Activated CD4-positive, alpha-beta T cell treated with anti-CD3 and anti-CD28 coated beads for 1 hour (primary cell): ENCODE measurements at places on chromosomes 7 and 10.

GRCh38 chr7:31702354-31702753 lies 15.3 kb downstream of the PPP1R17 start:
- no peak for DNase-seq

GRCh38 chr7:105365541-105366534 lies 22.9 kb downstream of the SRPK2 start:
- DNase-seq, result no peak

DNA sequence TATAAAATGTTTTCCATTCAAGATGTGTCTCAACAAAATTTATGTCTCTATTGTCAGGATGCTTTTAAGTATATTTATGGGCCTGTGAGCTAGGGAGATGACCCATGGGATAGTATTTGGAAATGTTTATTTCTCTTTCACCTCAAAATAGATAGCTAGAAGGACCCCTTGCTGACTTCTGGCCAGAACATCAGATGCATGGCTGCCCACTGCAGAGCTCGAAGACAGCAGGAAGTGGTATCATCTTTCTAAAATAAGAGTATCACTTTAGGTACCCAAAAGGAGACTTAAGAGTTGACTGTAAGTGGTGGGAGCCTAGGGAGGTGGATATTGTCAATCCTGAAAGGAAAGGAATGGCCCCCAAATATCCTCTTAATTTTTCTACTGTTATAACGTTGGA lies 264.4 kb downstream of the NEBL start:
- DNase-seq, result no peak

- DNase-seq, result no peak
Measured at GRCh38 chr7:140670343-140670935, 2.3 kb upstream of the ADCK2 start.

DNA sequence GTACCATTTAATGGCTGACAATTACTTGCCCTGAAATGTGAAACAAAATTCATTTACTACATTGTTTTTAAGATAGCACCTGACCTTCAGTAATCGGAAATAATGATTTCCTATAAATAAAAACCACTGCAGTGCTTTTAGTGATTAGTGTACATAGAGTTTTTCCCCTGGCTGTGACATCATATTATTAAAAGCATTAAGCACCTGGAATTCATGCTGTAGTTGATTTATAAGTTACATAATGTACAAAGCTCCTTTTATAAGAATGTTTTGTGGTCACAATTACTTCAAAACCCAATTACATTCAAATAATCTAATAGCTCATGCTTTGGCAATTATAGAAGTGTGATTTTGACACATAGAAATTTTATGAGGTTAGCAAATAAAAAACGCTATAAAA lies 44.3 kb upstream of the EIF4H start:
- no peak for DNase-seq

DNA sequence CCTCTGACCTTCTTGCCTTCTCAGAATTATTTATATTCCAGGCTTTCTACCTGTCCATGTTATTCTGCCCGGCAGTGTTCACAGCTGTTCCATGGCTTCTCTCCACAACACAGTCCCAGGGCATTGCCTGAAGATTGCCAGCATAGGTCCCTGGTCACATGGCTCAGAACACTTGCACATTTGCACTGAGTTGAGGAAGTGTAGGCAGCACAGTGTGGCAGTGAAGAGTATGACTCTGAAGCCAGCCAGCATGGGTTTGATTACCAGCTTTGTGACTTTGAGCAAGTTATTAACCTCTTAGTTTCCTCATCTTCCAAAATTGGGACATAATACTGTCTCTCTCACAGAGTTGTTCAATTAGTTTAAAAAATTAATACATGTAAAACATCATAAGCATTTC lies 73.2 kb upstream of the NEUROD6 start:
- DNase-seq, result no peak

DNA sequence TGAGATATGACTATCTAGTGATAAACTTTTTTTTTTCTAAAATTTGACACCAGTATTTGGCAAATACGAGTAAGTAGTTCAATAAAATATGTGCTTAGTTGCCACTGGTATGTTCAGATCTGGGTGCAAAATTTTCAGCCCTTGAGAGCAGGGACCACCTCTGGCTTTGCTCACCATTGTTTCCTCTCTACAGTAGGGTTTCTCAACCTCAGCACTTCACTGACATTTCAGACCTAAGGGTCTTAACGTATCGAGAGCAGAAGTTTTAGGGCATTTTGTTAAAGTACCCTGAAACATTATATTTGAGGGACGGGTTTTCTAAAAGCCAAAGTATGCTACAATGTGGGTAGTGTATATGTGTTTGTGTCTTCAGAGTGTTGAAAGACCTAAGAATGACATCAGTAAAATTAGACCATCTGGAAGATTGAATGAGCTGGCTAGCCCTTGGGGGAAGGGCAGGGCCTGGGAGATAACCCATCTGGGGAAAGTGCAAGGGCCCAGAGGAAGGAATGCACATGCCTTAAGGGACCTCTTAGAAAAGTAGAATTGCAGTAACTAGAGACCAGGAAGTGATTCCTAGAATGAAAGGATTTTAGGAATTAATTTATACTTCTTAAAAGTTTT lies 11.8 kb downstream of the BZW2 start:
- no peak for DNase-seq

GRCh38 chr7:99505324-99505662 lies 831 bp downstream of the ZKSCAN5 start:
- DNase-seq, result no peak

DNA sequence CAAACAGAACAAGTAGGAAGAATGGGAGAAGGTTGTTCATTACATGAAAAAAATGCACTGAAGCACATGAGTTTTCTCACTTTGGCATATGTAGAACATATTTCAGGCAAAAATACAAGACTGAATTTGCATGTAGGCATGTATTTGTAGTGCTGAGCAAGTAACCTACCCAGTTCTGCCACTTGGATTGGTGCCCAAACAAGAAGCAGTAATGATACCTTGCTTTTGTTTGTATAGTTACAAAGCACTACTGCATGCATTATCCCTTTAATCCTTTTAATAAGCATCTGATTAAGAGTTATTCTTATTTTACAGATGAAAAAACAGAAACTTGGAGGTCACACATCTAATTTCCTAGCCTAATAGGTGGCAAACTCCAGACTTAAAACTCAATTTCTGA lies 23.1 kb upstream of the CTTNBP2 start:
- no peak for DNase-seq

DNA sequence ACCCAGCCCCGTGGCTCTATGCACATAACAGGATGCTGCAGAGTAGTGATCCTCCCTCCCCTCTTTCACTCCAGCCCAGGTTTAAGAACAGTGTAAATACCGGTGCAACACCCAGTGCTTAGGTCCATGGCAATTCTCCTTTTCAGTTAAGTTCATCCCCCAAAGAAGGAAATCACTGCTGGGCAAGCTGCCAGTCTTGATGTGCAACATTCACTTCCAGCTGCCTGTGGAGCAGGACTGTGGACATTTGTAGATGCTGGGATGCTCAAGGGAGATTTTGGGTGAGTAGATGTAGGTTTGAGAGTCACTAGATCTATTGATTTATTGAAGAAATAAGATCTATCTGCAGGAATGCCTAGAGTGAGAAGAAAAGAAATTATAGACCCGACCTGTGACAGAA lies 294.3 kb upstream of the KIAA1217 start:
- no peak for DNase-seq

GRCh38 chr7:57774300-57774699 lies 324.3 kb downstream of the ZNF716 start:
- DNase-seq, result no peak

DNA sequence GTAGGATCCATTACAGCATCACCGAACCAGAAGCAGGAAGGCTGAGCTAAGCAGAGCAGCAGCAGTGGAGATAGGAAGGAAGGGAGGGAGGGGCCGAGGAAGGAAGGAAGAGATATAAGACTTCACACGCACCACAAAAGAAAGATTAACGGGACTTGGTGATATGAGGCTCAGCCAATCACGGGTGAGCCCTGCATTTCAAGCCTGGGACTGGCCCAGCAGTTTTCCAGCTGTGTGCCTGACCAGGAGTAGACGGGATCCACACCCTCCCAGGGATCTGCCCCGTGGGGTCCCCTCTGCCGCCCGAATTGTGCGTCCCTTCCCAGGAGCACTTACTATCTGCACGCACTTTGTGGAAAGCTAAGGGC lies 16.2 kb downstream of the ATG9B start:
- no peak for DNase-seq

DNA sequence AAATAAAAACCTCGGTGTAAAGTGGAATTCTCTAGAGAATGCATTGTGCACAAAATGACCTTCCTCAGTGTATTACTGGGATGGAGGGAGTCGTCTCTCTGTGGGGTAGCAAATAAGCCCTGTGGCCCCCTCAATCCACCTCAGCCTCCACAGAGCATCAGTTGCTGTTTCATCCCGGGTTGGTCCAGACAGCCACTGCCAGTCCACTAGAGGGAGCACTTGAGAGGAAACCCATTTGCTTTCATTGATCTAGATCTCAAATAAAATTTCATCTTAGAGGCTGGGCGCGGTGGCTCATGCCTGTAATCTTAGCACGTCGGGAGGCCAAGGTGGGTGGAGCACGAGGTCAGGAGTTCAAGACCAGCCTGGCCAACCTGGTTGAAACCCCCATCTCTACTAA lies 1128.7 kb downstream of the CNTNAP2 start:
- DNase-seq, result no peak

DNA sequence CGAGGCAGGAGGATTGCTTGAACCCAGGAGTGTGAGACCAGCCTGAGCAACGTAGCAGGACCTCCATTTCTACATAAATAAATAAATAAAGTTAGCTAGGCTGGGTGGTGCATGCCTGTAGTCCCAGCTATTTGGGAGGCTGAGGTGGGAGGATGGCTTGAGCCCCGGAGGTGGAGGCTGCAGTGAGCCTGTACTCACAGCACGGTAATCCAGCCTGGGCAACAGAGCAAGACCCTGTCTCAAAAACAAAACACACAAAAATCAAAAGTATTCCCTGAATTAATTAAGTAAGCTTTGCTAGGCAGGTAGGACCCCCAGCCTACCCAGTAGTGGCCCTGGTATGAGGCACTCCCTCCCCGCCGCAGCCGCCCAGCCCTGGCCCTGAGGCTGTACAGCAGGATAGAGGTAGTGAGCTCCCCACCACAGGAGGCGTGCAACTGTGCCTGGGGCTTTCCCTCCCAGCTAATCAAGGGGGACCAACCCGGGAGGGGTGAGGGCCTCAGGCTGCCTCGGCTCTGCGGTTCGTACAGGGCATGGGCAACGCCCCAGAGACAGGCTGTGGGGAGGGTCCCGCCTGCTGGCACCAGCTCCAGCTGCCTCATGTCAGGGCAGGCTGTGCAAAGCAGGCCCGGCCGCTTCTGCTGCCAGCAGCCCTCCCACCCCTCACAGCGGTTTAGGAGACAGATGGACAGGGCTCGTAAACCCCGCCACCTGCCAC lies 1.0 kb upstream of the CYP2W1 start:
- DNase-seq, result no peak

DNA sequence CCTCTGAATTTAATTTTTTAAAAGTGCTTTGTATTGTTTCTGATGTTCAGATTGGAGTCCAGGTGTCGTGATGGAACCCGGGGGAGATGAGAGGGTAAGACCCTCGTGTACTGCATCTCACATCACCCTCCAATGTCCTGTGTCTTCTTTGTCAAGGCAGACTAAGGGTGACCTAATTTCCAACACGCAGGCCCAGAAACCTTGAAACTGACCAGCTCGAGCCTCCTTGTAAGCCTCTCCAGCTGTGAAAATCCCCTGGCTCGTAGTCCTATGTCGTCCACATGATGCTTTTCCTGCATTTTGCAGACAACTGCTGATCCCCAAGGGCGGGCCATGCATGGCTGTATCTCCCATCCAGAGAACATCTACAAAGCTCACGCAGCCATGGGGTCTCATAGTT lies 220.2 kb downstream of the ARHGAP12 start:
- no peak for DNase-seq

- no peak for DNase-seq
Measured at GRCh38 chr10:131851346-131851745, 49.5 kb upstream of the PPP2R2D start.

GRCh38 chr7:24477398-24478136 lies 95.7 kb upstream of the PALS2 start:
- DNase-seq, result no peak

GRCh38 chr10:28970231-28970630 lies 292.9 kb downstream of the BAMBI start:
- DNase-seq, result no peak

DNA sequence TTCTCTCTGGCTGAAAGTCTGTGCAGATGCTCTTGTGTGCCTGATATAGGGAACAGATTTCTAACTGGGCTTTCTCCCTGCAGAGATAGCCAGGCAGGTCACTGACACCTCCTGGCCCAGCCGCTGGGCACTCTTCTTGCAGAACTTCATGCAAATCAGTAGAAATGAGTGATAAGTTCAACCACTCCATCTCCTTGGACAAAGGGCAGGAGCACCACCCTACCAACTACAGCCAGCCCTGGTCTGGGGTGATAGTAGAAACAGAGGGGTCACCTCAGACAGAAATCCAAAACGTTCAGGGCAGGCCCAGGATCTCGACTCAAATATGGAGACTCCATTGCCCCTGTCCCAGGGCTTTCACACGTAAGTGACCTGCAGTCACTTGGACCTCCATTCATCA lies 917.8 kb upstream of the ZNF722 start:
- DNase-seq, result no peak

- DNase-seq, result no peak
Measured at GRCh38 chr10:73095481-73096021, 1.1 kb downstream of the P4HA1 start.

- no peak for DNase-seq
Measured at GRCh38 chr7:70322856-70323255, 724.6 kb downstream of the AUTS2 start.

DNA sequence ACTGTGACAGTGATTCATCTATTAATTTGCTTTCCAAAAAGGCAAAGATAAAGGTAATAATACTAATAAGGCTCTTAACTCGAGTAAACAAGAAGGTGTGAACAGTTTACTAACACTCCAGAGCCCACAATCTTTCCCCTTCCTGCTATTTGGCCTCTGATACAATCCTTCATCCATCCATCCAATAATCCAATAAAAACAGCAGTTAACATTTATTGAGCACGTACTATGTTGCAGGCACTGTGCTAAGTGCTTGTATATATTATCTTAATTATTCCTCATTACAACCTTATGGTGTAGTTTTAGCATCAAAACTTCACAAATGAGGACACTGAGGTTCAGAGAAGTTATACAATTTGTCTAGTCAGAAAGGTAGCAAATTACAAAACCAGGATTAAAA lies 49.5 kb downstream of the EZH2 start:
- no peak for DNase-seq

DNA sequence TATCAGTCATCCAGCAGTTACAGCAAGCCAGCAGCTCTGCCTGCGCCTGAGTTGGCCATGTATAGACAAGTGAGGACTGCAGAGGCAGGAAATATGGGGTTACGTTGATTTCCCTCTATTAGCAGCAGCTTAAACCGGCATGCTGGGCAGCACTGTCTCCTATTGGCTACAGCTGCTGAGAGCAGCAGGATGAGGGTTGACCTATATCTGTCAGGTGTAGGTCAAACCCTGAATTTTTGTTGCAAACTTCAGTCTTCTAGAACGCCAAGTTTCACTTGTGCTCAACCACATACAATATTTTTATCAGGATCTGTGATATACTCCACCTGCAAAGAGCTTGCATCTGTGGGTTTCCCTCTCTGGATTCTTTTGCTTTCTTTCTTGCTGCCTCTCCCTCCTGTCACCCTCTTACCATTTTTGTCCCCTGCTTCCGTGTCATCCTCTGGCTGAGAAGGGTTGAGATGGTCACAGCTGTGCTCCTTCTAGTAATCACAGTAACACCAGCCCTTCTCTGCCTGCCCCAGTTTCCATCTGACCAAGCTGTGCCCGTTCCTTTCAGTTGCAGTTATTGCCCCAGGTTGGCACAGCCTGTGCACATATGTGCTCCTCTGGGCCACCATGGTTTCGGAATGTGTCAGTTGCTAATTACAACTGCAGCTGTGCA lies 23.8 kb upstream of the GLCCI1 start:
- DNase-seq, result no peak
